Skin of body (tissue), 3 donors: ENCODE measurements at places on chromosomes 6 and 20.
A peak's percentile ranks its signal among the peaks of the same experiment; 100 is the strongest.

- DNase-seq: no peak
Measured at GRCh38 chr6:132466952-132467351, 46.0 kb downstream of the STX7 start.

DNA sequence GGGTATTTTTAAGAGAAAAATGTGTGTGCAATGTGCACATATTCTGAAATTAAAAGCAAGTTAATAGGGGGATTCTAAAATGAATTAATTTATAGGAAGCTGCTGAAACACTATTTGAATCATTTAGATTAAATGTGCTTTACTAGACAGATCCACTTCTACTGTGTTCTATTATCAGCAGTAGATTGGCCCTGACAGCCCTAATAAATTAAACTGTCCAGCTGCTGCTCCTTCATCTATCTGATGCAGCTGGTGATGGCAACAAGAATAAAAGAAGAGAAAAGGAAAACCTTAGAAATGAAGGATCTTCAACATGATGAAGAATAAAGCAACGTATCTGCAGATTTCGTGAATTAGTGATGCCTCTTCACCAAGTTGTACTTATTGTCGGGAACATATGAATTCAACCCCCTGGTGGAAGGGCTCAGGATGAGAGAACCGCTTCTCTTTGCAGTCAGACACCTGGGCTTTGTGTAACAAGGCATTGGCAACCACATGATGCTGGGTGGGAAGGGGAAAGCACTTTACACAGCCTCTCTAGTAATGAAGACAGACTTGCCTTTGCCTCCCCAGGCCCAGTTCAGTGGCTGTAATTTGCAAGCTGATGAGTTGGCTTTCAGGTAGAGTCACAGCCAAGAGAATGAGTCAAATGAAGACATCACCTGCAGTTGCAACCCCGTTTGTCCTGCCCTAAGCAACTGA lies 94.4 kb downstream of the LAMP5 start:
- no peak for DNase-seq

GRCh38 chr6:138037009-138037504 lies 70.2 kb downstream of the PERP start:
- no peak for DNase-seq

GRCh38 chr20:50152394-50153152 lies 950 bp downstream of the PEDS1 start:
- no peak for DNase-seq

- DNase-seq: no peak
Measured at GRCh38 chr6:168994956-168995355, 258.7 kb downstream of the THBS2 start.

DNA sequence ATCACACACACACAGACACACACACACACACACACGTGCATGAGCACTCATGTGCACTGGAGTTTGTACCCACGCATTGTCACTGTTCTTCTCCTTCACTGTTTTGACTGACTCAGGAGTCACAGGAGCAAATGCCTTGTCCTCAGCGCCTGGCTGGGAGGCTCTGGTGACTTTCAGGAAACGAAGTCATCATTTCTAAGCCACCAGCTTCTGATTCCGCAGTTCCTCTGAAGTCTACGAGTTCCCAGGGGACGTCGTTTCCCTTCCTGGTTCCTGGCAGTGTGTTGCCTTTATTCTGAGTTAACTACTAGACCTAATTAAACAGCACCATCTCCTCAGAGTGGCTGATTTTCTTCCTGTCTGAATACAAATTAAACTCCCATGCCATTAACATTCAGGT lies 82.2 kb upstream of the PMEPA1 start:
- peak; percentile 47 for DNase-seq

DNA sequence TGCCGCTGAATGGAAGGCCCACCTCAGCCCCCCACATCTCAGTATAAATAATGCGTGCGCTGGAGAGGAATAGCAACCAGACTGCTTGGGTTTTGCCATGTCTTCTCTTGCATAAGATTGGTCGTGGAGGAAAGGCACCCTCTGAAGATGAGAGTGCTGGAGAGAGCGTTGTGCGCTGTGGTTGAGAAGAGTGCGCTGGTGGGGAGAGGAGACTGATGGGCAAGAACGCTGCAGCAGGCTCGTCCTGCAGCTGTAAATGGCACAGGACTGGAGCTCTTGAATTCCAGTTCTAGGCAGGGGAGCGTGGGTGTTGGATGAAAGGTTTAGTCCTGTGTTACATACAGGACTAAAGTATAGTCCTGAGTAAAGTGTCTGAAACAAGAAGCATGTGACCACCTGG lies 51.5 kb downstream of the RPRD1B start:
- DNase-seq: no peak
